Activated CD8-positive, alpha-beta T cell treated with anti-CD3 and anti-CD28 coated beads, Interleukin-2, amount 10 ng/mL, durations not matched to agents 7 days and 5 days (primary cell): ENCODE measurements at places on chromosomes 5 and 9. TPM values are rescaled to one million over a fixed set of nuclear protein-coding genes. Genes with fewer than 3 reads are reported as not detected.

DNA sequence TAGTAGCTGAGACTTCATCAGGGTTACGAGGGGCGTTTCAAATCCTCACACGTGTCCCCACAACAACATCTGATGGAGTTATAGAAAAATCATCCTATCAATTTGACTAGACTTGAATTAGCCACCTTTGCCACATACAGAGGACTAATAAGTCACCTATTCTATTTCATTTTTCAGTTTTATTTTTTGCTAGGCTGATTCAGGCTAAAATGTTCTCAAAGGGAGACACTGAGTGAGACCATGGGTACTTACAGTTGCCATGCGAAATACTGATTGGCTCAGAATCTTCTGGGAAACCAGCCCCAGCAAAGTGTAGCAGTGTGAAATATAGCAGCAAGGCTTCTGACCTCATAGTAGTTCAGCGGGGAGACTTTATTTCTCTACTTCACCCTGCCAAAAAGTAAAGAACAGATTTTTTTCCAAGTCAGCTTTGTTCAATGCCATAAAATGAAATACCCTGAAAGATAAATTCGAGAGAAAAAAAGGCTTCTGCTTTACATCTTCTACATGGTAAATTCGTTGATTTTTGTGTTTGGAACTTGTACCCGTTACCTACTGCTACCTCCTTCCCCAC, 69.9 kb downstream of the SEMA6A start:
- DNase-seq, result no peak
- no peaks in the 10 kb centered on the region for H3K4me1 ChIP-seq
- H3K36me3 ChIP-seq, result no peaks in the 10 kb centered on the region
- no peak overlapping the region for H3K4me3 ChIP-seq

- no peak overlapping the region for H3K27ac ChIP-seq
- no peaks in the 10 kb centered on the region for H3K27me3 ChIP-seq
- peaks cover 48% of the 10 kb centered on the region for H3K36me3 ChIP-seq
These were observed 84.3 kb upstream of the DHFR start for GRCh38 chr5:80739057-80739456.

- H3K4me1 ChIP-seq, result peaks cover 4% of the 10 kb centered on the region
- H3K4me3 ChIP-seq, result no peak overlapping the region
- DNase-seq, result no peak
- H3K27me3 ChIP-seq, result peaks cover 18% of the 10 kb centered on the region
These were observed 25.1 kb downstream of the TRIO start for GRCh38 chr5:14168144-14168792.

- H3K27ac ChIP-seq, result no peak overlapping the region
- peaks cover 10% of the 10 kb centered on the region for H3K4me1 ChIP-seq
- H3K27me3 ChIP-seq, result no peaks in the 10 kb centered on the region
- no peaks in the 10 kb centered on the region for H3K36me3 ChIP-seq
These were observed 34.7 kb downstream of the INSL4 start for GRCh38 chr9:5265939-5266338.

DNA sequence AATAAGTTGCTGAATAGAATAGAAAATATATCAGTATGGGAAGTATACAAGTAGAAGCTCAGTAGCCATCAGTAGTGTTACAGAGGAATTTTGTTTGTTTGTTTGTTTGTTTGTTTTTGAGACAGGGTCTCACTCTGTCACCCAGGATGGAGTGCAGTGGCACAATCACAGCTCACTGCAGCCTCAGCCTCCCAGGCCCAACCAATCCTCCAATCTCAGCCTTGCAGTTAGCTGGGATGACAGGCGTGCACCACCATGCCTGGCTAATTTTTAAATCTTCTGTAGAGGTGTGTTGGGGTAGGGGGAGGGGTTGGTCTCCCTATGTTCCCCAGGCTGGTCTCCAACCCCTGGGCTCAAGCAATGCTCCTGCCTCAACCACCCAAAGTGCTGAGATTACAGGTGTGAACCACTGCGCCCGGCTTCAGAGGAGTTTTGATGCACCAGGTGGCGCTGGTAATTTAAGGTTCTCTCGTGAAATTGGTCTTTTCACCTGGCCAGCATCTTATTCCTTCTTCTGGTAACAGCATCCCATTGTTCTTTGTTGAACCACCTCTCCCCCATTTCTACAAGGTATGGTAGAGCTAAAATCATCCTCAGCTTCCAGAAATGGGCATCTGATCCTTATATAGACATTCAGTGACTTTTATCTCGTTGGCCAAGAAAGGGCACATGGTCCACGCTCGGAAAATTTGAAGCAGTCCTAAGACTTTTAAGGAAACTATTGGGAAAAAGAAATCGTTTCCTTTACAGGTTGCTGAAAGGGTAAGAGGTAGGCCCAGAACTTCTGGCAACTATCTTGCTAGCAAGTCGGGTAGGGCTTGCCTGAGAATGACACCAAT, 157.1 kb downstream of the ARRDC3 start:
- peaks cover 7% of the 10 kb centered on the region for H3K36me3 ChIP-seq
- DNase-seq, result peak; percentile 71
- no peaks in the 10 kb centered on the region for H3K4me1 ChIP-seq
- no peak overlapping the region for H3K27ac ChIP-seq
- no peak overlapping the region for H3K4me3 ChIP-seq

- peaks cover 46% of the 10 kb centered on the region for H3K27me3 ChIP-seq
- H3K36me3 ChIP-seq, result no peaks in the 10 kb centered on the region
- H3K27ac ChIP-seq, result no peak overlapping the region
These were observed 6.4 kb upstream of the MSX2 start for GRCh38 chr5:174717826-174718455.

DNA sequence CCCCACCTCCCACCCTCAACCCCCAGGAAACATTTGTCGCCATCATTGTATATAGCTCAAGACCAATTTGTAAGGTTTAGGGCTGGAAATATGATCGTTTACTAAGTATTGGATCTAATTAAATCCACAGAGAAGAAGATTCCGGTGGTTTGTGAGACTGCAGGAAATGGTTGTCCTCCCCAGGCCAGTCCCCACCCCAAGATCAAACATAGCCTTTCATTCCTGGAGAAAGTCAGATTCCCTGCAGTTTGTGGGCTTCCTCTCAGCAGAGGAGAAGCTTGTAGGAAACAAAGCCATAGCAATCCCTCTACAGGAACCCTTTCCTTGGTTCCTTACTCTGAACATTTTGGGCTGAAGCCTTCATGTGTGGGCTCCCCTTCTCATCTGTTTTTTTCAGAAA, 79.2 kb upstream of the TBCA start:
- H3K4me3 ChIP-seq, result no peak overlapping the region
- peaks cover 57% of the 10 kb centered on the region for H3K27me3 ChIP-seq
- DNase-seq, result no peak

TMEM252 gene
- total RNA-seq, result not detected

PIK3R1 gene
- total RNA-seq, result 61.1 TPM

CNTLN gene
- 1.5 TPM for total RNA-seq

PRSS3 gene
- total RNA-seq, result not detected

CCL27 gene
- total RNA-seq, result not detected
